ENCODE measurements at places on chromosomes 7 and 10. TPM values are rescaled to one million over a fixed set of nuclear protein-coding genes. Genes with fewer than 3 reads are reported as not detected.

The GNAI1 gene
- 26.8 TPM for total RNA-seq

DNA sequence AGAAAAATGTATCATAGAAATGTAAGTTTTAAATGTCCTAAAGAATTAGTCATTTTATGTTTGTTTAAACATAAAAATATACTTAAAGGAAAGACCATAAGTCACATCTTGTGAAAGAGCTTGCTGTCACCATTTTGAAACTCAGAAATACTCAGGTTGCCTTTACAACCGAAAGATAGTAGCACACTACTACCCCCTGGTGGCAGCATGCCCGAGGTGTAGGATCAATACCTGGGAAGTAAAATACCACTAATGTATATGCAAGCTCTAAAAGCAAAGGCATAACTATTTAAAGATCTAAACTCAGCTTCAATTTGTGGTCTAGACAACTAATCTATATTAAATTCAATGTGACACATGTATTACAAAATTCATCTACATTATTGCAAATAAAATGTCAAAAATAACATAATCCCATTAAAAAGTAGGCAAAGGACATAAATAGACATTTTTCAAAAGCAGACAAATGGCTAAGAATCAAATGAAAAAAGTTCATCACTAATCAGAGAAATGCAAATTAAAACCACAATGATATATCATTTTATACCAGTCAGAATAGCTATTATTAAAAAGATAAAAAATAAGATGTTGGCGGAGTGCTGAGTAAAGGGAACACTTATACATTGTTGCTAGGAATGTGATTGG lies 47.7 kb upstream of the FGL2 start:
- H3K4me1 ChIP-seq, result peaks cover 11% of the 10 kb centered on the region
- H3K27me3 ChIP-seq, result no peaks in the 10 kb centered on the region
- no peak overlapping the region for H3K27ac ChIP-seq
- DNase-seq, result peak; percentile 94

DNA sequence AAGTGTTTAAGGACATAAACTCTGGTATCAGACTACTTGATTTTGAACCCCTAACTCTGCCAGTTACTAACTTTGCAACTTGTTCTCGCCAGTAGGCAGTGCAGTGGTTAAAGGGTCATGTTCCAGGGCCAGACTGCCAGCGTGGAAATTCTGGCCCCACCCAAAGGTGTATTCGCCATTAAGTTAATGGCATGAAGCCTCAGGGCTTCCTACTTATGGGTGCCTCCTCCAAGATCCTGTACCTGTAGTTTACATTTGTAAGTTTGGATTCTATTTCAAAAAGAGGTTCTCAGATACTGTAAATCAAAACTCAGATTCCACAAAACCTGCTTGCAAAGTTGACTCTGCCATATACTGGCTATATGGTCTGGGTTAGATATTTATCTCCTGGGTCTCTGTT lies 2.8 kb upstream of the PIP start:
- no peak overlapping the region for H3K27ac ChIP-seq
- H3K36me3 ChIP-seq, result no peaks in the 10 kb centered on the region

DNA sequence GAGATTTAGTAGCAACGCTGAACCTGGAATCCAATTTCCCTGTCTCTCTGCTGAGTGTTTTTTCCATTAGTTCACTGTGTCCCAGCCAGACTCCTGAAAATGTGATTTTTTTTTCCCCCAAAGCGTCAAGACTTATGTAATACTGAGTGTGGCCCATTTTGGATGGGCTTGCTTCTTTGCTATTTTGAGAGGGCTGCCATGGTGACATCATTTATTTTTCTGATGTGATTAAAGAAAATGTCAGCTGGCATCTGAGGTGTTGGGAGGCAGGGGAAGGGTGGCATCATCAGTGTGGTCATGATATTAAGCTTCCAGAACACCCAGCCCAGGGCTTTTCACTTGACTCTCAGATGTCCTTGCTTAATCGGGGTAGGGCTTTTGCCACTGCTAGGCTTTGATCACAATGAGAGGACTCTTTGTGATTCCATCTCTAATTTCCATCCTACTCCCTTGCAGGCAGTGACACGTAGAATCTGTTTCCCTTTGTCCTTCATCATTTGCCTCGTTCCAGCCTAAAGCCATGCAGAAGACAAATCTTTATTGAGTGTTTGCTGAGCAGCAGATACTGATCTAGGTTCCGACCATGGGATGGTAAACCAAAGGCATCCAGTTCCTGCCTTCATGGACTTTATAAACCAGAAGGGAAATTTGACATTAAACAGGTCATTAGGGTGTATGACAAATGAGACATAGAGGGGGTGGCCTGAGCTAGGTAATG lies 7.4 kb downstream of the ZNF365 start:
- H3K36me3 ChIP-seq, result no peaks in the 10 kb centered on the region
- no peak overlapping the region for H3K4me3 ChIP-seq
- no peaks in the 10 kb centered on the region for H3K4me1 ChIP-seq
- H3K27ac ChIP-seq, result no peak overlapping the region
- no peak for DNase-seq

DNA sequence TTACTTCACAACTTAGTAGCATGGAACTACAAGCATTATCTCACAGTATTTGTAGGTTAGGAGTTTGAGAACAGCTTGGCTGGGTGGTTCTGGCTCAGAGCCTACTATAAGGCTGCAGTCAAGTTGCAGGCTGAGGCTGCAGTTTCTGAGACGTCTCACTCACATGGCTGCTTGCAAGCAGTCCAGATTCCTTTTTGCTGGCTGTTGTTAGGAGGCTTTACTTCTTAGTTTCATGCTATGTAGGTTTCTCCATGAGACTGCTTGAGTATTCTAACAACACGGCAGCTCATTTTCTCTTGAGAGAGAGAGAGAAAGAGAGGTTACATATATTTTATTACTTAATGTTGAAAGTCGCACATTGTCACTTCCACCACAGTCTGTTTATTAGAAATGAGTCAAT lies 1073.9 kb downstream of the NXPH1 start:
- H3K27me3 ChIP-seq, result no peaks in the 10 kb centered on the region
- DNase-seq, result peak; percentile 25
- H3K36me3 ChIP-seq, result no peaks in the 10 kb centered on the region
- H3K27ac ChIP-seq, result no peak overlapping the region
- H3K4me1 ChIP-seq, result no peaks in the 10 kb centered on the region

DNA sequence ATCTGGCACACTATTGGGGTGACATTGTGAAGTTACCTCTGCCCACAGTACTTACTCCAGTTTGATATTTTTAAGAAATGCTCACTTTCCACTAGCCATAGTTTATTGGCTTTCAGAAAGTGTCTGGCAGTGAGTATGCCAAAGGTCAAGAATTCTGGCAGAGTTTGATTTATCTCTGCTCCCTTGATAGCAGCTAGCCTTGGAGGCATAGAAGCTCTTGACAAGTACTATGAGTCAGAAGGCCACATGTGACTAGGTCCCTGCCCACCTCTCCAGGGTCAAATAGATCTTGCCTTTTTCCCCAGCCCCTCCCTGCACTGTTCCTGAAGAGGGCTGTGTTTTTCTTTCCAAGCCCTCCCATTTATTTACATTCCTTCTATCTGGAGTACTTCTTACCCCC lies 202.2 kb downstream of the AUTS2 start:
- no peak overlapping the region for H3K27ac ChIP-seq
- no peaks in the 10 kb centered on the region for H3K36me3 ChIP-seq
- no peaks in the 10 kb centered on the region for H3K27me3 ChIP-seq
- DNase-seq, result peak; percentile 35
